ENCODE measurements at places on chromosomes 12 and 14.

DNA sequence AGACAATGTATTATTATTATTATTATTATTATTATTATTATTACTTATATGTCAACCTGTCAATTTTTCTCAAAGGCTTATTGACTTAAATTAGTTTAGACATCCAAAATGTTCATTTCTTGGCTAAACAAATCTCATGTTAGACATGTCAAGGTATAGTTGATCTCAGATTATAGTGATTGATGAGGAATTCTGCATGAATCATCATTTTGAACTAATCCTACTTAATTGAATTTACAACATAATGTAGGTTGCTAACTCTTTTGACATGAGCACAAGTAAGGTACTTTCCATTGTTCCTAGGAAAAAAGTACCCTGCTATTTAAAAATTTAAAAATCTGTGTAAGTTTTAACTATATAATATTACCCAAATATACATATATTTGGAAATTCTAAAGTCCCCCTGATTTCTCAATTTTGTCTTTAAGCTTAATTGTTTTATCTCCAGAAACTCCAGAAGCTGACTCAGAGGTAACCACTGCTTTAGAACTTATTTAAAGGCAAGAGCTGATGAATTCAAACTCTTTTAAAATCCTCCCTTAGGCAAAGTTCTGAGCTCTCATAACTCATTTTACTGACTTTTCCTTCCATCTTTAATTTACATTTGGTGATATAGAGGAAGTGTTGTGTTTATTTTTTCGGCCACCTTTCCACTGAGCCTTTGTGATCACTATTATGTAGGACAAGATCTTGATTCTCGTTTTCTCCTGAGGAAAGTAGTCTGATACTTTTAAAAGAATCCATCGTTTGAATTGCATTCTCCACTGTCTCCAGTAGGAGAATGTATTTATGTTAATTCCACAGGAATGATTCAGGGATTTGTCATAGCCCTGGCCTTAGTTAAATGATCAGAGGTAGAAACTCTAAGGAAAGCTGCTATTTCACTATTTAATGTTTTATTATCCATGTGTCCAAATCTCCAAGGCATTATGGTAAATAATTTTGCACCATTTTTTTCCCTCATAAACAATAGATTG lies 1304.5 kb downstream of the AACS start:
- DNase-seq = no peak

GRCh38 chr12:92208613-92209121 lies 63.0 kb upstream of the BTG1 start:
- DNase-seq = no peak

DNA sequence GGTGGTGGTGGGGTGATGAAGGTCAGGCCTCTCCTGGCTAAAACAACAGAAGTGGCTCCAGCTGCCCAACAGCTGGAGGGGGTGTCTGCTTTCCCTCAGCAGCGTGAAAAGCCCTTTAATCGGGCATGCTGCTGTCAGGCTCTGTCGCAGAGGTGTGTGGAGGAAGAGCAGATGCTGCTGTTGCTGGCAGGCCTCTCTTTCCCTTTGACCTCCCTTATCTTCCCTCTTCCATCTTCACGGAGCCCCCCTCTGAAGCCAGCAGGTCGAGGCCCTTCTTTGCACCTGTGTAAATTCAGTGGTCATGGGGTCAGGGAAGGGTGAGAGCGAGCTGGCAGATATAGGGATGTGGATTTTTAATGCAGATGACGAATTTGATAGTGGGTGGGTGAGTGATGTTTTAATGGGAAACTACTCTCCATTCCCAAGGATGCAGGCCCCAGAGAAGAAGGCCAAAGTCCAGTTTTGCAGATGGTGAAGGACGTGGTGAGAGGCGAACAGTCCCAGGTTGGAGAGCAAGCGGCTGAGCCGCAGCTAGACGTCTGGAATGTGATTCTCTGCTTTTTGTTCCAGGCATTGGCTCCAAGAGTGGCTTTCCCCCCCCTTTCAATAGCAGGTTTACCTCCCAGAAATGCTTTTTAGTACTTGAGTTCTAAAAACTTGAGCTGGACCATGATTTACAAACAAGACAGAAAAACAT lies 64.0 kb downstream of the SMOC1 start:
- no peak for DNase-seq

- no peak for DNase-seq
These were observed 159.8 kb upstream of the DAAM1 start for GRCh38 chr14:59028476-59029202.

DNA sequence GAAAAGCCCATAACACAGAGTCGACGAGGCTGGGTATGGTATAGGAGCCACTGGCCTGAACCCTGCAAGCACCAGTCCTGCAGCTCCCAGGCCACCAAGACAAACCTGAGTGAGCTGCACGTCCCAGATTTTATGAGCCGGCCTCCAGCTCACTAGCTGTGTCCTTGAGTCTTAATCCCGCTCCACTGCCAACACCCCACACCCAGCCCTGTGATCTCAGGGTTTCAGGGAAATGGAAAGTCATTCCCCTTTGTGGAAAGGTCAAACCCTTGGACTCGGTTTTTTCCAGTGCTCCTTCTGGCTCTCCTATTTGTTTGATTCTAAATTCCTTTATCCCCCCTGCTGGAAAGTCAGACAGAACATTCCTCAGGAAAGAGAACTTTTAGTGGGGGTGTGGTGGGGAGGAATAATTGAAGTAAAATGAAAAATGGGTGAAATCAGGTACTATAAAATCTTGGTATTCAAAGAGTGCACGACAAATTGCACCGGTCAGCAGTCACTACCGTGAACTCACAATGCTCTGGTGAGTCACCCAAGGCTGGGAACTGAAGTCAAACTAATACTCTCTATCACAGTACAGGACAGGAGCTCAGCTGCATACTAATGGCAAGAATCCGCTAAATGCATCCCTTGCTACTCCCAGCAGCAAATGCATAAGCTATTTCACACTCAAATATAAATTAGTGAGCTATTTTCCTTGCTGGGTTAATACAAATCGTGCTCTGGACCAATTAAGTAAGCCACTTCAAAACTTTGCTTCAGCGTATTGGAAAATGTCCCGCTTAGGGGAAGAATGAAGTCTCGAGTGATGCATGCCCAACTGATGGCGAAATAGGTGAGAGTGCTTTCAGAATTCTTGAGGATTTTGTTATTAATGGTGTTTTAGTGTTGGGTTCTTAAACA lies 9.0 kb downstream of the PITPNM2 start:
- no peak for DNase-seq

GRCh38 chr12:121209221-121209620 lies 708 bp upstream of the P2RX4 start:
- no peak for DNase-seq

DNA sequence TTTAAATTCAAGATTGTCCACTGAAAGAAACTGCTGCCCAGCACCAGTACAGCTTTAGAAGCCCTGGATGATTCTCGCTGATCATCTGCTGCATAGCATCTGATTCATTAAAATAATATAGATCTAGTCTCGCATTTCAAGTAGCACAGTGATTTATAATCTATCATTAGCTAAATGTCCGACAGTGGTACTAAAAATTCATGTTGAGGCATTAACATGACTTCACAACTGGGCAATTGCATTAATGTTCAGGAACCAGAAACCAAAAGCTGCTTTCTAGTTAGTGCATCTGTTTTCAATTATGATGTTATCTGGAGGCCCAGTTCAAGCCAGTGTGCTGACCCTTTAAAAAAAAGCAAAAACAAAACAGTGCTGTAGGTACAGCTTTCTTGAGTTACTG lies 1987.2 kb upstream of the SEL1L start:
- DNase-seq = no peak

DNA sequence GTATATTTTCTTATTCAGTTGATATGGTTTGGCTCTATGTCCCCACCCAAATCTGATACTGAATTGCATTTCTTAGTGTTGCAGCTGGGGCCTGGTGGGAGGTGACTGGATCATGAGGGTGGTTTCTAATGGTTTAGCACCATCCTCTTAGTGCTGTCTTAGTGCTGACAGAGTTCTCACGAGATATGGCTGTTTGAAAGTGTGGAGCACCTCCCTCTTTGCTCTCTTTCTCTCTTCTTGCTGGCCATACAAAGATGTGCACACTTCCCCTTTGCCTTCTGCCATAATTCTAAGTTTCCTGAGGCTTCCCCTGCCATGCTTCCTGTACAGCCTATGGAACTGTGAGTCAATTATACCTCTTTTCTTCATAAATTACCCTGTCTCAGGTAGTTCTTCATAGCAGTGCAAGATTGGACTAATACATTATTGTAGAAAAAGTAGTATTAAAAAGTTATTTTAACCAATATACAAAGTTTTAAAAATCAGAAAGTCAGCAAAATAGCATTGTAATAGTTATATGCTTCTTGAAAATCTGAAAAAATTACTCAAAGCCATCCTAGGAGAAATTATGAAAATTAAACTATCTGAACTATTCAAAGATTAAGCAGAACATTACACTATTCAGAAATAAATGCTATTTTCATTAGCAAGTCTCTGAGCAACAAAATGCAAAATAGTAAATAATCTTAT lies 84.1 kb downstream of the PPP1R12A start:
- no peak for DNase-seq

- no peak for DNase-seq
These were observed 66.0 kb downstream of the KLHL28 start for GRCh38 chr14:44895716-44896115.

GRCh38 chr14:24283796-24284460 lies 12.5 kb upstream of the RABGGTA start:
- no peak for DNase-seq

DNA sequence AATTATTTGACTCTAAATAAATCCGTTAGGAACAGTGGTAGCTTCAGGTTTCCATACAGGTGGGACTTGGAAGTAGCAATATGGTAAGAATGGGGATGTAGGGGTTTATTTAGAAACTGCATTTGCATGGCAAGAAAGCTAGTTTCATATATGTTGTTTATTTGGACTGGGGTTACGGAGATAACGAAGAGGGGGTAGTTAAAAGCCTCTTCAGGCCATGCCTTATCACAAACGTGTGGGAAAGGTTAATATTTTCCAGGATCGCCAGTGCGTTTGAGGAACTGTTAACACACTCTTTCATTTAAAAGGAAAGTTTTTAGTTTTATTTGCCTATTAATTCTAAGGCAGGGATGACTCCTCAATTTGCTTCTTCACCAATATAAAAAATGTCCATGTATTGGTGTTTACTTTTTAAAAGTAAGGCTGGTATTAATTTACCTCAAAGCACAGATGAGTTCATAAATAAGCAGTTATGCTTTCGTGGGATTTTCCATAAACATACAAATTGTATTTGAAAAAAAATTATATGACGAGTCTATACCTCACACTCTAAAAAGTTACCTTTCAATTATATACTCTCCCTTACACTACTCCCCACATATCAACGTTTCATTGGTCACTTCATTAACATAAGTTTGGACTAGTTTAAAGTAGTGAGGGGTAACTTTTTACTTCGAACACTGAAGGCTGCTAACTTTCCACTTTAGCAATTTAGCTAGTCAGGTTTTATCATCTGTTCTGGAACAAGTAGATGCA lies 814 bp downstream of the RAB2B start:
- DNase-seq = no peak

GRCh38 chr14:73771848-73772638 lies 57.9 kb upstream of the PNMA1 start:
- DNase-seq = peak; percentile 56

Data from stimulated activated CD8-positive, alpha-beta memory T cell treated with anti-CD3 and anti-CD28 coated beads, Interleukin-12 subunit alpha, Interleukin-12 subunit beta, amount 100 ng/mL, for 4 hours (primary cell).